ENCODE measurements at places on chromosomes 3 and 15. TPM values are rescaled to one million over a fixed set of nuclear protein-coding genes. Genes with fewer than 3 reads are reported as not detected.

The SSUH2 gene
- total RNA-seq: not detected

The GOLGA8G gene
- not detected for total RNA-seq

The TMC3 gene
- total RNA-seq: not detected

The SLC22A13 gene
- total RNA-seq: 0.91 TPM

The CLEC3B gene
- not detected for total RNA-seq

The THRB gene
- total RNA-seq: 0.86 TPM

The FBLN2 gene
- total RNA-seq: 3.6 TPM

The GP5 gene
- total RNA-seq: 0.22 TPM

The PTPRG gene
- 1.3 TPM for total RNA-seq

The SEMA3F gene
- 0.27 TPM for total RNA-seq

The DOCK3 gene
- 0.30 TPM for total RNA-seq

The STXBP5L gene
- not detected for total RNA-seq

The CX3CR1 gene
- total RNA-seq: 0.19 TPM

The CTXN2 gene
- 0.10 TPM for total RNA-seq

The DNAH12 gene
- total RNA-seq: 0.39 TPM

The CYP1A2 gene
- total RNA-seq: not detected

The MAPKAPK3 gene
- 18.8 TPM for total RNA-seq

The ROPN1 gene
- not detected for total RNA-seq

The PRSS50 gene
- 0.10 TPM for total RNA-seq

The MAGEF1 gene
- total RNA-seq: 27.1 TPM

The TGM4 gene
- not detected for total RNA-seq

The CKMT1A gene
- total RNA-seq: not detected

Measured in B cell (primary cell).